ENCODE measurements at places on chromosomes 6 and 20.

DNA sequence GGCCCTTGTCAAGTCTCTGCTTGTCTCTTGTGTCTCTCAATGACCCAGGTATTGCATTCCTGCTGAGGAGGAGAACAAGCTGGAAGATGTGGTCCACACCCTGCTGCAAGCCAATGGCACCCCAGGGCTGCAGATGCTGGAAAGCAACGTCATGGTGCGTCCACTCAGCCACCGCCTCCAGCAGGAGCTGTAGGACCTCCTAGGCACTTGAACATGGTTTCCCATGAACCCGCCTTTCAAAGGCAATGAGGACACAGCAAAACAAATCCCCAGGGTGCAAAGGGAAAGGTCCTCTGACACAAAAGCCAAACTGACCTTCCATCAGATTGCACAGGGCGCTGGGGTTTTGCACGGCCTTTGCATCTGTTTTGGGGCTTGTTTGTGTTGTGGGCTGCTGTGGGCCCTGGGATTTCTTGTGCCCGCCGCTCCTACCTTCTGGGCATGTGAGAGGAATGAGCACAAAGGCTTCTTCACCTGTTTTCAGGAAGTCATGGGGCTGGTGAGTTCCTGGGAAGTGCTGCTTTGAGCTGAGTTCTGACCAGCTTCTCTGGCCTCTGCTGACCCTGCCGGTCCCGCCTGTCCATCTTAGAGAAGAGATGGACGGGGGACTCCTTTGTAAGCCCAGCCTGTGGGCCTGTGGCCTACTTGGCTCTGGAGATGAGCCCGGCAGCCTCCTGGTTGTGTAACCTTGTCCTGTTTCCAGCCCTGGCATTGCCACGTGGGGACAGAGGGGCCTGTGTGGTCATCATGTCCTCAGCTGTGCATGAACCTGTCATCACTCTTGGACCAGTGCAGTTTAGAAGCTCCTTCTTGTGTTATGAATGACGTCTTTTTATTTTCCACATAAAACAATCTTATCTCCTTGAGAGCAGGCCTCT is 151.3 kb downstream of the DTNBP1 start:
- DNase-seq, result no peak

- DNase-seq, result no peak
Measured at GRCh38 chr6:4942673-4943009, 61.2 kb downstream of the RPP40 start.

DNA sequence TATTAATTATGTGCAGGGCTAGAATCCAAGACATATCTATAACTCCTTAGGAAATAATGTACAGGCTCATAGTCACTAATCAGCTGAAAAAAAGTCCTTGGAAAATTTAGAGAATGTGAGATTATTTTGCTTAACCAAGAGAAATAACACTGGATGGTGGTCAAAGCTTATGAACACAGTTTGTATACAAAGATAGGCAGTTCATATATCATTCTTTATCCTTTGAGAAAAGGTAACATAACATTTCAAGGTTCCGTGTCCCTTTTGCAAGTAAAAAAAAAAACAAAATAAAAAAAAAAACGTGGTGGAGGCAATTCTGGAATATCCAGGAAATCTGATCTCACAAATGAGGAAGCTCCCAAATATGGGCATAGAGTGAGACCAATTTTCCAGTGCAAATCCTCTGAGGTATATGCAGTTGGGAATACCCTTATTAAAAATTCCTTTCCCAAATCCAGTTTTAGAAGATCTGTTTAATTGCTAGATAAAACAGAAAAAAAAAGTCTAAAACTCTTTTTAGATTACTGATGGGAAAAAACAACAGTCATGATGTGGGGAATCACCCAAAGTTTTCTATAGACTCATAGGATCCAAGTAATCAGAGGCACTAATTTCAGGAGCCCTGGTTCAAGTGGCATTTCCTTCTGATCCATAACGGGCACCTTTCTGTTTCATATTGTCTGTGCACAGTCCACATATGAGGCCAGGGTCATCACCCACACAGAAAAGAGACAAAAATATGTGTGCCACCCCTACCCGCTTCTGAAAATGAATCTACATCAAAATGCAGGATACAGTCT is 17.7 kb upstream of the TNFAIP3 start:
- no peak for DNase-seq

- DNase-seq, result no peak
Measured at GRCh38 chr6:75113446-75113845, 92.4 kb downstream of the COL12A1 start.

GRCh38 chr6:35318196-35319171 is 20.9 kb downstream of the DEF6 start:
- peak; percentile 82 for DNase-seq

DNA sequence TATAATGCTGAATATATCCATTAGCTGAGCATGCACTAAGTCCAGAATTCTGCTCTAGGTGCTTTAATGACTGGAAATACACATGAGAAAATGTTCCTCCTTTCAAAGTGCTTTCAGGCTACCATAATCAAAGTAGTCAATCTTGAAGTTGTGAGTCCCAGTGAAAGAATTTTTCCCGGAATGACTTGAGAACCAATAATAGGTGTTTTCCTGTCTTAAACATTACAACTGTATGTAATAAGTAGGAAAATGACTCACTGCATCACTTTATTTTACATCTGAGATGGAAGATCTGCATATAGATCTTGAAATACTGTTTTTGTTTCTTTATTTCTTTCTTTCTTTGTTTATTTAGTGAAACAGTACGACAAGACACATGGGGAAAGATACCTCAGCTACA is 437.4 kb upstream of the JAG1 start:
- DNase-seq, result no peak

DNA sequence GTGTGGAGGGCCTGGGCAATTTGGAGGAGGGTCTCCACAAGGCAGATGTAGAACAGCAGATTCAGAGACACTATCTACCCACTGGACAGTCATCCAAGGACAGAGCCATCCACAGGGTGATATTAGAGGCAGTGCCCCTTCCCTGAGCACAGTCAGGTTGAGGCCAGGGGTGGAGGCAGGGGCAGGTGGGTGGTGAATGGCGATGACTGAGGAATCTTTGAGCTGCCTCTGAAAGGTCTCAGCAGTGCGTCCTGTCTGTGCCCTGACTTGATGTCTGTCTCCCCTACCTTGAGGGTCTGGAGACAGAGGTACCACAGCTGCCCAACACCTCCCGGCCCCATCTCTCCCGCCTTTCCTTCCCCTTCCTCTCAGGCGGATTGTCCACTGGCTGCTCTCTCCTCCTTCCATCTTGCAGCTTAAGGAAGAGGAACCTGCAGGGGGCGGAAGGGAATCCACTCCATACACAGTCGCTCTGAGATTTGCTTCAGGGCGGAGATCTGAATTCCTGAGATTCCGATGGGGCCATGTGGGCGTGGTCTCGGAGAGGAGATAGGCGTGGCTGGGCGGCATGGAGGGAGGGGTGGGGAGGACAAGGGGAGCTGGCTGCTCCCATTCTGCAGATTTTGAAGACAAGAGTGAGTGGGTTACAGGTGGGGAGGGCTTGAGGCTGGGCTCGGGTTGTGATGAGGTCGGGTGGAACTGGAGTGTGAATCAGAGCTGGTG is 1.7 kb downstream of the MUCL3 start:
- peak; percentile 81 for DNase-seq

GRCh38 chr20:2521369-2522305 is 12.9 kb upstream of the ZNF343 start:
- no peak for DNase-seq

GRCh38 chr6:159758031-159759001 is 3.5 kb upstream of the ACAT2 start:
- peak; percentile 83 for DNase-seq

GRCh38 chr20:52039790-52040189 is 151.8 kb downstream of the ZFP64 start:
- no peak for DNase-seq
